ENCODE measurements at places on chromosomes 1 and 21.

DNA sequence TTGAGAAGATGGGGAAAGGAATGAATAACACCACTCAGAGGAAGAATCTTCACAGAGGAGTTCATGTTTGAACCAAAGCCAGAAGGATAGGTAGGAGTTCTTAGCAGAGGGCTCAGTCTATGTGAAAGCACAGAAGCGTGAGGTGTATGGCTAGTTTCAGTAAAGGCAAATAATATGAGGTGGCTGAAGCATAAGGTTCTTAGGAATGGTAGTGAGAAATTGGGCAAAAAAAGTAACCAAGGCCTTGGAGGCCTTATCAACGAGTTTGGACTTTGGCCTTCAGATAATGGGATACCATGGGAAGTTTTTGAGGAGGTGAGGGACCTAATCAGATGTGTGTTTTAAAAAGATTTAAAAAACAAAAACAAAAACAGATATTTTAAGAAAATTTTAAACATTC, 47.1 kb downstream of the TCEANC2 start:
- no peak for DNase-seq

DNA sequence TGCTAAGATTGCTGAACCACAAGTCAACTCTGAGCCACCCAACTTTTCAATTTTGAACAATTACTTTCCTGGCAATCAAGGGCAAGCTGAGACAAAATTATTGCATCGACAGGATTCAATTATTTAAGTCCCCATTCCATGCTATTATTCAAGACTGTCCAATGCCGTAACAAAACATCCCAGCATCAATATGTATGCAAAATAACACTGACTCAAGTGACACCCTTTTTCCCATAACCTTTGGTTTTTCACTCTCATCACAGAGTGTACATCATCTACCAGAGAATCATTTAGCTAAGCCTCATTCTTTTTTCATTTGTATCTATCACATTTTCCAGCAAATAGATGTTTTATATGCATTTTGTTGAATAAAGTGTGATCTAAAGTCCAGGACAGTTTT, 54.6 kb downstream of the ERICH3 start:
- DNase-seq: no peak

DNA sequence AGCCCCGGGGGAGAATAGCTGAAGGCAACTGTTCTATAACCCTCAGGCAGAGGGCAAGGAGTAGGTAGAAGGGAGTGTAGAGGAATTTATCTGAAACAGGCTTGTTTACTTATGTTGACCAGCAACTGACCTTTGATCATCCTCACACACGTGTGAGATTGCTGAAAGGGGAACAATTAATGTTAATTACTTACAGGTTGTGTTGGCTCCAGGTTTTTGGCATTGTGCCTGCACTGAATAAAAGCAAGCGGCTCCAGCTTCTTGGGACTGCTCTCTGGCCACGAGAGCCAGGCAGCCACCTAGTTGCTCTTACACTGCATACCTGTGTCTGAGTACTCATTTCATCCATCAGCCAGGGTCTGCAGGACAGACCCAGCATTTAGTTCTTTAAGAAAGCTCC, 41.3 kb upstream of the ARHGEF10L start:
- DNase-seq: no peak

DNA sequence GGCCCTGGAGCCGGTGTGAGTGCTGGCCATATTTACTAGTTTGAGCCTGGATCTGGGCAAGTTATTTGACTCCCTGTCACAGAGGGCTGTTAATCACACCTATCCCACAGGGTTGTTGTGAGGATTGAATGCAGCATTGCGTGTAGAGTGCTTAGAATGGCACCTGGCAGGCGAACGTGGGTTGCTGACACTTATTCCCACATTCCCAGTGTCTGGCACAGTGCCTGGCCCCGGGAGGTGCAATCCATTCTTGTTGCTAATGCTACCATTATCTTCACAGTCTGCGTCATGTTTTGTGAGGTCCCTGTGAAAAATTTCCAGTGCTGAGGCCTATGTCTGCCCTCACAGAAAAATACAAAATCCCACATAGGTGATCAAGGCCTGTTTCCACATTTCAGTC, 66.1 kb downstream of the CD2 start:
- peak; percentile 93 for DNase-seq

DNA sequence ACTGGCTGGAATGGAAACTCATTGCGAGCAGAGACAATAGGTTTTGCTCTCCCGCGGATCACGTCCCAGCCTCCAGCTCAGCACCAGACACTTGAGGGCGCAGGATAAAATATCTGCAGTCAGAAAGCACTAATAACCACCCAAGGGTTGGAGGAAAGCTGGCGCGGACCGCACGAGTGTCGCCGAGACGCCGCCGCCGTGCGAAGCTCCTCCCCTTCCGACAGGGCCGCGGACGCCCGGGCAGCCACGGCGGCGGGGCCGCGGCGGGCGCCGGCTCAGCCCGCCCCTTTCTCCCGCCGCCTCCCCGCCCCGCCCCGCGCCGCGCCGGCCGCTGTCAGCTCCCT, at the start of gene CMPK1:
Gene CMPK1, plus strand, starts transcription at position 213 of the 344 bp plus-strand sequence. CDS start 156 bp downstream, outside the sequence.
- DNase-seq: peak; percentile 80

DNA sequence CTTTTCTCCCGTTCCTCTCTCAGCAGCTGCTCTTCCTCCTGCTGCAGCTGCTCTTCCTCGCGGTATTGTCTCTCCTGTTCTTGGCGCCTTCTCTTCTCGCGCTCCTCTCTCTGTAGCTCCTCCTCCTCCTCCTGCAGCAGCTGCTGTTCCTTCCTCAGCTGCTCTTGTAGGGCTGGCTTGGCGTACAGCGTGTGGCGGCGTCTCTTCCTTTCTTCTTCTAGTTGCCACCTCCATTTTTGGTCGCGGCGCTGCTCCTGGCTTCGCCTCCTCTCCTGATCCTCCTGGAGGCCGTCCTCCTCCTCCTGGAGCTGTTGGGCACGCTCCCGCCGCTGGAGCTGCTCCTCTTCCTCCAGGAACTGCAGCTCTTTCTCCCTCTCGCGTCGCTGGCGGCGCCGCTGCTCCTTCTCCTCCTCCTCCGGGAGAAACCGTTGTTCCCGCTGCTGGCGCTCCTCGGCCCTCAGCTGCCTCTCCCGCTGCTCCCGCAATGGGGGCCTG, 4.8 kb downstream of the TCHH start:
- peak; percentile 46 for DNase-seq

DNA sequence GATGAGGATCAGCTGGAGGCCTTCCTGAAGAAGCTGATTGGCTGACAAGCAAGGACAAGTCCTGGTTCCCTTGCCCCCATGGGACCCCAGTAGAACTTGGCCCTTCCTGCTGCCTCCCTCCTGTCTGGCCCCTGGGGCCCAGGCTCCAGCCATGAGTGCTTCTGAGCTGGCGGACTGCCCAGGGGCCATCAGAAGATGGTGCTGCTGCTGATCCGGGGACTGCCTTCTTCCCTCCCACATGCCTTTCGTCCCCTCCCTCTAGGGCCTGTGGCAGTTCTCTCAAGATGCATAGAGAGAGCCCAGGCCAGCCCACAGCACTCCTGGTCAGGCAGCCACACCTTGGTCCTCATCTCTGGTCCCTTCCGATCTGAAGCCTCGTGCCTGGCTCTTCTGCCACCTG, 57.9 kb upstream of the PRKACB start:
- DNase-seq: no peak

GRCh38 chr1:169906938-169907337, 13.2 kb upstream of the SCYL3 start:
- DNase-seq: peak; percentile 89

DNA sequence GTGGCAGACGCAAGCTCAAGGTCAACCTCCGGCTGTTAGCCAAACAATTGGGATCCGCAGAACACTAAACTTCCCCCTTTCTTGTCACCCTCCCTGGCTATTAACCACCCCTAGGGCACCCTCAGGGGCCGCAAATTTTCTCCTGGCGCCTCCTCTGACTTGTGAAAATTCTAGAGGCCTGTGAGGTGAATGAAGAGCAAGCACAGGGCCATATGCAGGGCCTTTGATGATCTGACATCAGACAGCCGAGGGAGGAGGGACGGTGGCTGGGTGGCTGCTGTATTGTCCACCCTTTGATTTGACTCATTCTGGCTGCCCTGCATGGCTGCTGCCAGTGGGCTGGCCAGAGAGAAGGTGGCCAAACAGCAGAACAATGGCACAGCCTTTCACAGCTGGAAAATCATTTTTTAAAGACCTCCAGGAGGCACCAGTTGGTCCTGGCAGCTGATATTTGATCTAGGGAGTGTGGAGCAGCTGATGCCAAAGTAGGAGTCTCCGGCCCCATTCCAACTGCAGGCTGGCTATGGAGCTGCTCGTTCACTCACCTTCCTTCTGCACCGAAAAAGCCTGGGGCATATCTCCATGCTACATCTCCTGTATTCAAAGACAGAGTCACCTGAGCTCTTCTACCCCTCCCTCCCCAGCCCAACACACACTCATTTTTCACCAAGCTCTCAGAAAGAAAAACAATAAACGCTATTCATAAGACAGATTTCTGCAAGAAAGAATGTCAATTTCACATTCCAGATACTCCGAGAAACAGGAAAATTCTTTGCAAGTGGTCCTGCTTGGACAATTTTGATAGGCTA, 44.9 kb upstream of the BARHL2 start:
- no peak for DNase-seq

GRCh38 chr1:226599636-226600238, 51.2 kb downstream of the STUM start:
- DNase-seq: no peak

DNA sequence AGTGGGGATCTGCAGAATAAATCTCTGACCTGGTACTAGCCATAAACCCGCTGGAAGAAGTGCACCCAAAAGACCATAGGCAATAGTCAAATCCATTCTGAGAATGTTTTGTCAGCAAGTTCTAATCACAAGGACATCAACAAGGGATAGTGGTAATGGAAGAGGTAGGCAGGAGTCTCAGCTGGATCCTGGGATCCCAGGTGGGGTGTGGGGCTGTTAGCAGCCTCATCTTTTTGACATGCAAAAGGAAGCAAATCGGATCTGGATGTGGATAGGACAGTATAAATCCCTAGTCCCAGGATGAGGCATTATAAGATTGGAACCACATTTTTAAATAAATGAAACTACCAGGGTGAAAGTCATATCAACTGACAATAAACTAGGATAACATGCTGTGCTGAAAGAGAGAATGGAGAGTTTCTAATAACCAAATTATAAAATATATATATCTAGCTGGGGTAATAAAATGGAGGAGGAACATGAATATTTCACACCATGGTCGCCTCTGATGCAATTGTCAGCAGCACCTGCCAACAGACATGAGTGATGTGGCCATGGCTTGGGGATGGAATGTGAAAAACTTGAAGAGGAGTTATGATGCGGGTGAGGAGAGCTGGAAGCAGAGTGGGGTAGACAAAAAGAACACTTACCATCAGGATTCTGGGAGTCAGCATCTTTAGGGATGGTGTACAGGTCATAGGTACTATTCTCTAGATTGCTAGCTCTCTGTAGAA, 23.7 kb upstream of the PEX19 start:
- DNase-seq: peak; percentile 14

- DNase-seq: no peak
Measured at GRCh38 chr21:41418956-41419680, 6.9 kb upstream of the MX1 start.

GRCh38 chr1:86833461-86834215, 80.3 kb downstream of the SELENOF start:
- peak; percentile 95 for DNase-seq

GRCh38 chr1:204673909-204674649, 11.5 kb downstream of the LRRN2 start:
- DNase-seq: no peak

- peak; percentile 74 for DNase-seq
Measured at GRCh38 chr1:100308777-100309176, 42.8 kb downstream of the RTCA start.

DNA sequence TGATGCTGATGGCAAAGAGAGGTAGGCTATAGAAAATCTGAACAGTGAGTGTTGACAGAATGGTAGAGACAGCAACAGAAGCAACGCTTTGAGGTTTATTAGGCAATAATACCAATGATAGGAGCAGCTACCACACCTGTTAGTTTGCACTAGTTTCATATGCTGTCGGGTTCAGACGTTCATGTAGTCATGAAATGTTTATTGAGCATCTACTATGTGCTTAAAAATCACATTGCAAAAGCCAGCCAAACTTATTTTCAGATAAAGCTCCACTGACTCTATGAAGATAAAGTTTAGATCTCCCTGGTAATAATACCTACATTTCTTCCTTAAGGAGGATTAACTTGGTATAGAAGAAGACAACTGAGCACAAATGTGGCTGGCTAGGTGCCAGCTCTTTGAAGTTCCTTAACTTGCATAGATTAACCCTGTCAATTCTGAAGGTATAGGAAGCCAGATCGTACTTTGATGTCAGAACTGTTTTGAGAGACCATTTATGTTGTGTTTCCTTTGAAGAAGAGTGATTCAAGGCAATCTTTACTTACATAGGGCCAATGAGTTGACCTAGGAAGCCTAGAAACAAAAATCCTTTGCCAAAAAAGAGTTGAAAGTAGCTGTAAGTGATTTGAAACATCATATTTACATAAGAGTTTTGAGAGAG, 71.5 kb downstream of the DISP1 start:
- no peak for DNase-seq

DNA sequence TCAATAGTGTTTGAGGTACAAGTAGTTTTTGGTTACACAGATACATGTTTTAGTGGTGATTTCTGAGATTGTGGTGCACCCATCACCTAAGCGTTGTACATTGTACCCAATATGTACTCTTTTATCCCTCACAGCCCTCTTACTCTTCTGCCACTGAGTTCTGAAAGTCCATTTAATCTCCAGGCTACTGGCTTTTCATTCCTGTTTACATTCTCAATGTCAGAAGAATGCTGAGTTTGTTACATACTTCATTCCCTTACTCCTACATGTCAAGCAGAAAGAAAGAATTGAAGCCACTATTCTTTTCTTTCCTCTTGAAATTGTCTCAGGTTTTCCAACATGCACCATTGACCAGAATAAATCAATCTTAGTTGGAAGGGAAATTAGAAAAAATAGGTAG, 1565.9 kb downstream of the PLA2G4A start:
- DNase-seq: no peak

GRCh38 chr1:55821234-55821633, 606.1 kb upstream of the USP24 start:
- no peak for DNase-seq

DNA sequence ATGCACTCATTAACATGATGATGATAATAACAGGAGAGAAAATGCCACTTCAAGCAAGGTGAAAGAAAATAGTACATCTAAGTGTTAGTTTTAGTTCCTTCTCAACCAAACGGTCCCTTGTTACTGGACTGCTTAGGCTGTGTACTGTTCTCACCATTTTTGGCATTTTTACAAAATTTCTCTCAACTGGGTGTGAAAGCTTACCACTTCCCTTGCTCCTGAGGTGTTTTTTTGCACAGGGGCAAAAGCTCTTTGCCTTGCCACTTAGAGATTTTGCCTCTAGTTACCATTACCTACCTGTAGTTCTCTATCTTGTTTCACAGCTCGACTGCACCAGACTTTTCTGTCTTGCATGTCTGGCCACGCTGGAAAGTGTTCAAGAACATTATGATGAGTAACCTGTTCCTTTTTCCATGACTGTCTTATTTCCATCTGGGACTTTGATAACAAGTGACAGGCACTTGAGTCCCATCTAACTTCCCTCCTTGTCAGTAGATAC, 10.7 kb downstream of the NEK7 start:
- peak; percentile 62 for DNase-seq

- DNase-seq: no peak
Measured at GRCh38 chr1:175192630-175193526, at the start of gene KIAA0040. TSS of gene KIAA0040 (minus strand) at chr1:175192776. CDS start at chr1:175161013, 31,763 bp downstream.

GRCh38 chr1:160078512-160079195, 2.7 kb upstream of the KCNJ9 start:
- peak; percentile 23 for DNase-seq

- DNase-seq: peak; percentile 14
Measured at GRCh38 chr1:170593173-170594011, 61.4 kb downstream of the GORAB start.

- no peak for DNase-seq
Measured at GRCh38 chr1:27527890-27528817, 38.2 kb upstream of the WASF2 start.
